ENCODE measurements at places on chromosomes 3 and 15.

DNA sequence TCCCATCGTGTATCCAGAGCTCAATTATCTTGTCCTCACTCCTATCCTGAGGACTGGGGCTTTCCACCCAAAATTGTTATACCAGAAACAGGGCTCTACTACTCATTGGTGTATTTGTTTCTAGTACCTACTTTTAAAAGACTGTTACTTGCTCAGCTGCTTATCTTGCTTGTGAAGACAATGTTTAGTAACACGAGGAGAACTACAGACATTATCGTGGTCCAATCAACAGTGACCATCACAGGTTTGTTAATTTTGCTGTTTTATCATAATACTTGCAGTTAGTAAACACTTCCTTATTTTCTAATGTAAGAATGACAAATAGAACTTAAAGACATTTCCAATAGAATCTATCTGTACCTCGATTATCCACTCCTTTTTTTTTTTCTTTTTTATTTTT, 13.5 kb downstream of the LRCH3 start:
- no peak for DNase-seq

DNA sequence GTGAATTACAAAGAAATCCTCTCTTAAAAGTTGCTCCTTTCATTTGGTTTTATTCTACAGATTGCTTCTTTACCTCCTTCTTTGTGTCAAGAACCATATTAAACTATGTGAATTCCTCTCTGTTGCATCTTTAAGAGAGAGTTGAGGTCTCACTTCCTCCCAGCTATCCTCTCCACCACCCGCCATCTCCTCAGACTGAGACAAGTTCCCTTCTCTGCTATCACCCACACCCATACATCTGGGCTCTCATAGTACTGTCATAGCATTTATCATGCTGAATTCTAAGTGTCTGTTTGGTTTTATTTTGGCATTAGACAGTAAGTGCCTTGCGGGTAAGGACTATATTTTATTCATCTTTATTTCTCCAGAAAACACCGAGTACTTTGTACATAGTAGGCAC, 54.2 kb downstream of the B3GALNT1 start:
- DNase-seq: no peak

- DNase-seq: no peak
Measured at GRCh38 chr3:33991673-33992072, 193.2 kb downstream of the PDCD6IP start.

DNA sequence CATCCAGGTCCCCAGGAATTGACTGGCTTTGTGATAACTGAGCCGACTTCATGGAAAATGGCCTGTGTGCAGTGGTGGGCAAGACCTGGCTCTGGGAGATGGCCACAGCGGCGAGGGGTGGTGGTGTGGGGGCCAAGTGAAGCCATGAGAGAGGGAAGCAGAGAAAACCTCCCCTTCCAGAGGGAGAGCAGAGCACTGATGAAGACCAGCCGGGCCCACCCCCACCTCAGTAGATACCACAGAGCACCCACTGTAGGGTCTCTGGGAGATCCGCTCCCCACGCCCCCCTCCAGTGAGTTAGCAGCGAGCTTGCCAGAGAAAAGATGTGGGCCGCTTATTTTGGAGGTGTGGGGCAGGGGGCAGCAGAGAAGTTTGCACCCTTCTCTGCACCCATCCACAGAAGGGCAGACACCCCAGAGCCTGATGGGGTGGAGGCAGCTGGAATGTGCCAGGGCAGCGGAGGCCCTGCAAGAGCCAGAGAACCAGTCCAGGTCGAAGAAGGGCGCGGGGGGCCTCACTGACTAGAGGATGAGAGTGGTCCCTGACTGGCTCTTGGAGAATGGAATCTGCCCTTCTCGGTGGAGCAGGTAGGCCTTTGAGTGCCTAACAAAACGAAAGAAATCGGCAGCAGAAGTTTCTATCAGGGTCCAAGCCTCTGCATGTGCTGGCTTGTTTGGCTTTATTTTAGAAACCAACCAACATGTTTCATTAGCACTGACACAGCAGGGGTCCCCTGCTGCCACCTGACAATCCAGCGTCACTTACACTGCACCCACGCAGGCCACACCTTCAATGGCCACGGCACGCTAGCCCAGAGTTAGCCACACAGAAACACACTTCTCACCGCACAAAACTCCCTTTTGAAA, 28.3 kb downstream of the MELTF start:
- no peak for DNase-seq

- no peak for DNase-seq
Measured at GRCh38 chr3:109234300-109234699, 82.0 kb downstream of the DPPA2 start.

- DNase-seq: no peak
Measured at GRCh38 chr3:161187046-161187445, 34.1 kb upstream of the NMD3 start.

DNA sequence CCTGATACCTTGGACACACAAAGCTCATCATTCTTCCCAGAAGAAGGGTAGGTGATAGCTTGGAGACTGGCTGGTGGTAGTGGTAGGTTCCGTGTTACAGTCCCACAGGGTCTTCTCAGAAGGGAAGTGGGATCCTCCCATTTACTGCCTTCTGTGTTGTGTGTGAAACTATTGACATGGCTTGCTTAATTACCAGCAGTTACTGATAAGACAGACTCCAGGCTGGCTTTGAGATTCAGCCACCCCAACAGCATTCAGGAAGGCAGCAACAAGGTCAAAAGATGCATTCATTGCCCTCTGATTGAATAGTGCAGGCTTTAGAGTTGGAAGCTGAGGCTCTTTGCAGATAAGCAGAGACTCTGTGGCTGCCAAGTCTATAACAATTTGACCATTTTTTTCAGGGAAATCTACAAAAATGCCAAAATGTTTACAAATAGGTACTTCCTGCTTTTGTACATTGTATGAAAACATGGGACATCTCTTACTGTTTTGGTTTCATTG, 7.7 kb downstream of the ARNT2 start:
- DNase-seq: no peak

GRCh38 chr3:36219398-36219797, 160.9 kb upstream of the STAC start:
- DNase-seq: no peak

- DNase-seq: no peak
Measured at GRCh38 chr15:84595660-84596059, 5.1 kb upstream of the ZSCAN2 start.

- DNase-seq: no peak
Measured at GRCh38 chr15:38975282-38975990, 410.8 kb upstream of the RASGRP1 start.

DNA sequence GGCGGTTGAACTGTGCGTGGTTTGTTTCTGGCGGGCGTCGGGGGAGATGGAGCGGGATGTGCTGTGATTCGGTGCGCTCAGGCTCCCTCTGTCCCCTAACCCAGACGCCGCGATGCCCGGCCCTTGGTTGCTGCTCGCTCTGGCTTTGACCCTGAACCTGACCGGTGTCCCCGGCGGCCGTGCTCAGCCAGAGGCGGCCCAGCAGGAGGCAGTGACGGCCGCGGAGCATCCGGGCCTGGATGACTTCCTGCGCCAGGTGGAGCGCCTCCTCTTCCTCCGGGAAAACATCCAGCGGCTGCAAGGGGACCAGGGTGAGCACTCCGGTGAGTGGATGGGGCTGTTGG, 1.2 kb downstream of the TRH start:
- DNase-seq: no peak

GRCh38 chr3:96259-96658, 100.3 kb upstream of the CHL1 start:
- no peak for DNase-seq

DNA sequence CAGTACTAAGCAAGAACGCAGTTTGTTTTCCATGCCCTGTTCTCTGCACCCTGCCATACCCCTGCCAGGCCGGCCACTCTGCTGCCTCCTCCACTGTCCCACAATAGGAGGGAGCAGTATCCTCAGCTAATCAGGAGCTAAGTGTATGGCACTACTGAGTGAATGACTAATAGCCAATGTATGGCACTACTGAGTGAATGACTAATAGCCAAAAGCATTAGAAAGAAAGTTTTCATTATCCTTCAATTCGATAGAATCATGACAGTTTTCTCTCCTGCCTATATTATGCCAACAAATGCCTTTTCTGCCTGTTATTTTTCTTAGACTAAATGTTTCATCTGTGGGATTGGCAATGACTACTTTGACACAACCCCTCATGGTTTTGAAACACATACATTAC, 107.5 kb upstream of the CHRM5 start:
- DNase-seq: no peak

DNA sequence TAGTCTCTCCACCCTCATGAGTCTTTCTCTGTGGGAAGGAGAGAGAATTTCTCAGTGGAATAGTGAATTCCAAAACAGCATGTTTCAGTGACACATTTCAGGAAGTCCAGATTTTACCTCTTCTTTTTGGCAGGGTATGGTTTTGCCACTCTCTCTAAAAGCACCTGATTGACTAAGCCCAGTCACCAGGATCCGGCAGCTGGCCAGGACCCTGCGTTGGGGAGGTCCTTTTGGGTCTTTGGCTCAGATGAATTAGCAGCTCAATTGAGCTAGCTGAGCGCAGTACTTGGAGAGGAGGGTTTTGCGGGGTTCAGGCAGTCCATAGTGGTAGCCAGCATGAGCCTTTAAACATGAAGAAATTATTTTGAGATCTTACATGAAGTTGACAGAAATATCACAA, 548.2 kb downstream of the PDCD6IP start:
- DNase-seq: no peak
